HepG2 (cell line): ENCODE measurements at places on chromosomes 3 and 15. TPM values are rescaled to one million over a fixed set of nuclear protein-coding genes. Genes with fewer than 3 reads are reported as not detected.

GRCh38 chr3:146827836-146828235 lies 222.7 kb upstream of the PLSCR5 start:
- no peak for DNase-seq

DNA sequence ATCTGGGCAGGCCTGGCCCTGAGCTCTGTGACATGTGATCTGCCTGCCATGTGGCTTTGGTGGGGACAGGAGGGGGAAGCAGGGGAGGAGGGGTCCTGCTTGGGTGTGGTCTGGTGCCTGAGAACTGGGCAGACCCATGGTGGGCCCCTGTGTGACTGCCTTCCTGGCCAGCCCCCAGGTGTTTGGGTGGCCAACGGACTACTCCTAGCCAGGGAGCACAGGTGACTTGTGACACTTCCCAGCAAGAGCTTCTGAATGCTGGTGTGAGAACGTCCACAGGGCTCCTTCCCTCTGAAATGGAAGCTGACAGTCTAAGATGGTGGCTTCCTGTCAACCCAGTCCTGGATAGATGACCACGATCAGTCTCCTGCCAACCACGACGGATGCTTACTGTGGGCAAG lies 136.1 kb upstream of the MEF2A start:
- DNase-seq: no peak

DNA sequence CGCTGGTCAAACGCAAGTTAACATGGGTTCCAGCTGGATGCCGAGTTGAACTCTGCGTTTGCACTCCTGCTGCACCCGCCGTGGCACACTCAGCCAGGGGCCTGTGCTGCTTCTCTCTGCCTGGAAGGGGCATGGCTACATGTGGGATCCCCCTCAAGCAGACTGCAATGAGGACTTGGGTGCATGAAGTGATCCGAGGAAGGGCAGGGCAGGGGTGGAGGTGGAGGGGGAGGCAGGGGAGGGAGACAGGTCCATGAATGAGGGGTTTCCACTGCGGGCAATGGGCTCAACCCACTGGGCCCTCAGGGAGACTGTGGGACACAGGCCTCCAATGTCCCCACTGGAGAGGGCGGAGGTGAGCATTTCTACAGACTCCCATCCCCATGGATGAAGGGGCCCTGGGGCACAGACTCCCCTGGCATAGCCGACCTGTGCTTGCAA lies 141.6 kb upstream of the MEF2A start:
- DNase-seq: no peak

DNA sequence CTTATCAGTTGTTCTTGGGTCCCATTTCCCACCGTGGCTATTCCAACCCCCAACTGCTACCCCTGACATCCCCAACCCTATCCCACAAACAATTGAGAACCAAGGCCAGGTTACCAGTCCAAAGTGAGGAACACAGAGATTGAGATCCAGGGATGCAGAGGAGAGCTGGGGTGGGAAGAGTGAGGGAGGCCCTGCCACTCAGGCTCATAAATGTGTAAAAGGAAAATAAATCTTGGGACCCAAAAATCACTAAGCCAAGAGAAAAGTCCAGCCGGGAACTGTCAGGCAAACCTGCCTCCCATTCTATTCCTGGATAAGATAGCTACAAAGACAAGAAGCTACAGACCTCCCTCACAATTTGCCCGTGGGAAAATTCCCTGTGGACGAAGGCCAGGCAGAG lies 101.1 kb upstream of the DLG1 start:
- no peak for DNase-seq

DNA sequence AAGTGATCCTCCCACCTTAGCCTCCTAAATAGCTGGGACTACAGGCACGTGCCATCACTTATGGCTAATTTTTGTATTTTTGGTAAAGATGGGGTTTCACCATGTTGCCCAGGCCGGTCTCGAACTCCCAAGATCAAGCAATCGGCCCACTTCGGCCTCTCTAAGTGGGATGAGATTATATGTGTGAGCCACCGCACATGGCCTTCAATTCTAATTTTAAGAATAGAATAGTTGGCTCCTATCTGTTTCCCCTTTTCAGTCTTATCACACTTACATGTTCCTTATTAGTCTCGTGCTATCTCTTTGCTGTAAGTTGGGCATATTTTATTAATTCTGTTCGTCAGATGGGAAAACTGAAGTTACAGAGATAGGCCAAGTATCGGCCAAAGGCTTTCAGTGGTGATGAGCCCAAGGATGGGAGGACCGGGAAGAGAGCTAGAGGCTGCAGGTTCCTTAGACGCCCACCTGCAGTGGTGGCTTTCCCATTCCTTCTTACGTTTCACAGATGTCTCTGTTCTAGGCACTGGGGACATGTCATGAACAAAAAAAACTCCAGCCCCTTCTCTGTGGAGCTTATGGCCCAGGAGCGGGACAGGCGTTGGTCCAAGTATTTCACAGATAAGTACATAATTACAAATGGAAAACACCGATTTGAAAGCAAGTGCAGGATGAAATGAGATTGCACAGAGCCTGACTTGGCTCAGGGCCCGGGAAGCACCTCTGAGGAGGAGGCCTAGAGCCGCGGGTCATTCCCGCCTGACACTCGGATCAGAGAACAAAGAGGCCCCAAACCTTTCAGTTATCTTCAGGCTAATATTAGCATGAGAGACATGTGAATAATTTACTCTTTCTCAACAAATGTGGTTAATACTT lies 91.1 kb upstream of the KLF13 start:
- DNase-seq: no peak

- DNase-seq: no peak
These were observed 47.7 kb upstream of the PTX3 start for GRCh38 chr3:157388976-157389375.

The FGF7 gene
- polyA plus RNA-seq: not detected in 2 replicates
